Fibroblast of the aortic adventitia (primary cell): ENCODE measurements at places on chromosomes 7 and 10. TPM values are rescaled to one million over a fixed set of nuclear protein-coding genes. Genes with fewer than 3 reads are reported as not detected.

The DRGX gene
- total RNA-seq, result not detected in 2 replicates

The EXOC6 gene
- total RNA-seq, result 1.1 and 16.5 TPM in 2 replicates

The SLC13A1 gene
- not detected in 2 replicates for total RNA-seq

The CYP3A7 gene
- 0.74 TPM in 1 of 2 replicates, not detected in the other for total RNA-seq

The CLDN3 gene
- not detected in 2 replicates for total RNA-seq

The CALCR gene
- total RNA-seq, result not detected in 2 replicates

The CALML3 gene
- not detected in 2 replicates for total RNA-seq

The GJD4 gene
- total RNA-seq, result 0.09 TPM in 1 of 2 replicates, not detected in the other

The ADCY1 gene
- 0.25 and 0.72 TPM in 2 replicates for total RNA-seq

The NUTM2E gene
- under 0.01 TPM in 1 of 2 replicates, not detected in the other for total RNA-seq
